ENCODE measurements at places on chromosomes 2 and 18.

GRCh38 chr2:235803028-235803427 is 309.2 kb downstream of the AGAP1 start:
- no peak for DNase-seq

GRCh38 chr2:111624411-111625156 is 259.4 kb downstream of the ANAPC1 start:
- DNase-seq: no peak

DNA sequence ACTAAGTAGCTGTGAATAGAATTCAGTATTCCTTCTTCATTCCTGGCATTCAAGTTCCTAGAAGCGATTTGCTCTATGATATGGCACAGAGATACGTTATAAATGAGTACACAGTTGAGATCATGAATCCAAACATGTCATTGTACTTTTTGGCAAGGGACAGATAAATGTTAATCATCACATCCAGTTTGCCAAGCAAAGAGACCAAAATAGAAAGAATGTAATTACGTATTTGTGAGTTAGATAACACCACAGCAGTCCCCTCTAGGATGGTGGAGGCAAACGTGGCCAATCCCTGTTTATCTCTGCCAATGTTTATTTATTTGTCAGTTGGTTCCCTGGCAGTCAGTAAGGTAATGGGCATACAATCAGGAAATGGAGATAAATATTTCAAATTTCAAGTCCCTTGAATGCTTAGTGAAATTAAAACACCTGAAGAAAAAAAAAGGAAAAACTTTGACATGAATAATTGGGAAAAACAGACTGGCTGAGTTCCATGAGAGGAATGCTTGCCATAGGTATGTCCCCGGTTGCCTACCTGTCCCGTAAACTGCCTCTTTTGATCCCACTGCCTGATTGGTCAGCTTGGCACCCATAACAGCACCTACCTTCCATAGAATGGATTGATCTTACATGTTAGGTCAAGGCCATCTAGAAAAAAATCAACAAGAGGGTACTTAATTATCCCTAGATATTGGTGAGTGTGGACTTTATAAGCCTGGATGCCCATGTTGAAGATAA is 451.1 kb upstream of the NETO1 start:
- DNase-seq: no peak

- DNase-seq: no peak
Observed at GRCh38 chr2:100856732-100857131, 36.8 kb downstream of the NPAS2 start.

- DNase-seq: peak; percentile 14
Observed at GRCh38 chr2:156331572-156332283, 793 bp downstream of the NR4A2 start.

DNA sequence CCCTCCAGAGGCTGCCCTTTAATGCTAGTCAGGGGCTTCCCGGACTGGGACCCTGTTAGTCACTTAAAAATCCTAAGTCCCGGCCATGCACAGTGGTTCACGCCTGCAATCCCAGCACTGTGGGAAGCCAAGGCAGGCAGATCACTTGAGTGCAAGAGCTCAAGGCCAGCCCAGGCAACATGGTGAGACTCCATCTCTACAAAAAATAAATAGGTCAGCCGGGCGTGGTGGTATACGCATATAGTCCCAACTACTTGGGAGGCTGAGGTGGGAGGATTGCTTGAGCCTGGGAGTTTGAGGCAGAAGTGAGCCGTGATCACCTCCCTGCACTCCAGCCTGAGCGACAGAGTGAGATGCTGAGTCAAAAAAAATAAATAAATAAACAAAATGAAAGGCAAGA is 17.2 kb upstream of the KCNG2 start:
- DNase-seq: no peak

- DNase-seq: no peak
Observed at GRCh38 chr2:205283736-205284270, 398.5 kb upstream of the NRP2 start.

GRCh38 chr2:152015552-152015951 is 83.3 kb downstream of the CACNB4 start:
- no peak for DNase-seq

GRCh38 chr2:106117347-106117746 is 76.8 kb downstream of the UXS1 start:
- no peak for DNase-seq

DNA sequence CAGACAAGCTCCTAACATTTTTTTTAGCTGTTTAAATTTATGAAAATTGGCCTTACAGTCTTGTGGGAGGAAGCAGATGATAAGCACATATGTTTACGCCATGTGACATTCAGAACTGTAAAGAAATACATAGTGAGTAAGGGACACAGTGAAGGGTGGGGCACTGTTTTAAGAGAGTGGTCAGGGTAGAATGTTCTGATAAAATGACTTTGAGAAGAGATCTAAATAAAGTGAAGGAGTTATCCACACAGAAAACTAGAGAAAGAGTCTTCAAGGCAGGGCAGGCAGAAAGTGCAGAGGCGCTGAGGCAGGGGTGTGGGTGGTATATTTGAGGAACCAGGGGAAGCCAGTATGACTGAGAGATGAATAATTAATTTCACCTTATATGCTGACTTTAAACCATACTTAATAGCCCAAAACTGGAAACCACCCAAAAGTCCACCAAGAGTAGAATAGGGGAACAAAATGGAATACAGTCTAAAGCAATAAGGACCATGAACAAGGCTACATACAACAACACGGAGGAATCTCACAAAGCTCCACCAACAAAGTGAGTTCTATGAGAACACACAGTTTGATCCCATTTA is 8.6 kb downstream of the MREG start:
- DNase-seq: no peak

DNA sequence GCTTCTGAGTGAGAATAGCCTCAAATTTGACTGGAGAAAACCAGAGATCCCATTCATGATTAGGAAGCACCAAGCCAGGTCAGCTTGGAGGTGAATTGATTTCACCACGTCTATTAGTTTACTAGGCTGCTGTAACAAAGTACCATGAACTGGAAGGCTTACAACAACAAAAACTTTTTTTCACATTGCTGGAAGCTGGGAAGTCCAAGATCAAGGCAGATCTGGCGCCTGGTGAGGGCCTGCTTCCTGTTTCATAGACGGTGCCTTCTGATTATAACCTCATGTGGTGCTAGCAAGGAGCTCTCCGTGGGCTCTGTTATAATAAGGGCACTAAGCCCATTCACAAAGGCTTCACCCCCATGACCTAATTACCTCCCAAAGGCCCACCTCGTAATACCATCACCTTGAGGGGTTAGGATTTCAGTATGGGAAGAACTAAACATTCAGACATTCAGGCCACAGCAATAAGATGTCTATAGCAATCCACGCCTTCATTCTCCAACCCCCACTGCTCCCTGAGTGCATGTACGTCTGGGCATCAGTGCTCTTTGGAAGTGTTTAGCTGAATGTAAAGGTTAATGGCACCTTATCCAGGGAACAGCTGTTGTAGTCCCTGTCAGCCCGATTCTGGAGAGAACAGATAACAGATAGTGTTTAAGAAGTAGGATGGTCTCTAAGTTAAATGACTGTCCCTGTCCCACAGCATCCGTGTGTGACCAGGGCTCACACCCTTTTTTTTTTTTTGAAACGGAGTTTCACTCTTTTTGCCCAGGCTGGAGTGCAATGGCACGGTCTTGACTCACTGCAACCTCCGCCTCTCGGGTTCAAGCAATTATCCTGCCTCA is 89.2 kb downstream of the SOCS6 start:
- no peak for DNase-seq

DNA sequence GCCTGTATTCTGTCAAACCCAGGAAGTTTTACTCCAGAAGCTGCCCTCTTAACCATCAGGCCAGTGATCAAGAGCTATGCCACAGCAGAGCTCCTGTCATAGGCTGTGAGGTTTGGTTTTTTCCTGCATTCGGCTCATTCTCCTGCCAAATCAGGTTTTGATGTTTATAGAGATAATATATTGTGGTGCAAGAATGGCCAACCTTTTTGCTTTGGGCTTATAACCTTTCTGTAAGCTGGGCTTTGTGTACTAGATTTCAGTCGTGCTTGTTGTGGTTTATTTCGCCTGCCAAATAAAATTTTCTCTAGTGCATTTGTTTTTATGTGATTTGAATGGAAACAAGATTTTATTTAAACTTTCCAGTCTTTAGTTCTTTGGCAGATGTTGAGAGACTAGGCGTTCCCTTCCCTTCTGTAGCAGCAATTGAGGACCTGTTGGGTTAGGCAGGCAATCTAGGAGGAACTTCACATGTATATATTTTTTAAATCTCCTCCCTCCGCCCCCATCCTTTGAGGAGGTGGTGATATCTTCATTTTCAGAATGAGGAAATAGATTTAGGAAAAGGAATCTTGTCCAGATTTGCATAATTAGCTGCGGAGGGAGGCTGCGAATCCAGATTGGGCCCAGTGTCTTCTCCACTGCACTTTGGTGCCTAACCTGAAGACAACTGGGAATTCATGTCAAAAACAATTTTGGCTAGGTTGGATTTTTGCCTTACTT is 2.6 kb downstream of the KDM3A start:
- no peak for DNase-seq

DNA sequence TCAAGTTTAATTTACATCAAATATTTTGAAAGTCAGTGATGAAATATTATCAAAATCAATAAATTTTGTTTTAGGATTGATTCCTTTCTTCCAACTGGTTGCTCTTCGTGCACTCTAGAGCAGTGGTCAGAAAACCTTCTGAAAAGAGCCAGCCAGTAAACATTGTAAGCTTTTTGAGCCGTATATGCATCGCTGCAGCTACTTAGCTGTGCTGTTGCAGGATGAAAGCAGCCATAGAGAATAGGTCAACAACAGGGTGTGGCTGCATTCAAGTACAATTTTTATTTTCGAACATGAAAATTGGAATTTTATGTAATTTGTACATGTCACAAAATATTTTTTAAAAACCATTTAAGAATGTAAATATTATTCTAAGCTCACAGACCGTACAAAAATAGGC is 94.9 kb downstream of the MGAT5 start:
- DNase-seq: no peak

DNA sequence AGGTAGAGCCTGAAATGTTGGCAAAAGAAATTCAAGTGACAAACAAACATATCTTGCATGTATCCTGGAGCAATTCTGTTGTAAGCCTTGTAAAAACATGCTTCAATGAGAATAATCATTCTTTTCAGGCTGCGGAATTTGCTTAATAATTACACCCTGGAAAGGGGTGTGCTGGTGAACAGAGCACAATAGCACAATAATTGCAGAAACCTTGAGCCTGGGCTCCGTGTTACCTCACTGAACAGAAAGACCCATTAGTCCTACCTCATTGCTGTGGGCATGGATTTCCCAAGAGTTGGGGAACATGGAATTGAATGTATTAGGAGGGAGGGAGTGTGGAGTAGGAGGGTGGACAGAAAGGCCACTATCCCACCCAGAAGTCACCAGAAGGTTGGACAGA is 168.0 kb upstream of the ALKAL2 start:
- DNase-seq: no peak

- DNase-seq: no peak
Observed at GRCh38 chr2:112566104-112566503, 18.3 kb upstream of the CHCHD5 start.

GRCh38 chr2:37020212-37020886 is 54.0 kb upstream of the STRN start:
- DNase-seq: no peak

GRCh38 chr2:110853948-110854347 is 121.6 kb downstream of the ACOXL start:
- DNase-seq: no peak

DNA sequence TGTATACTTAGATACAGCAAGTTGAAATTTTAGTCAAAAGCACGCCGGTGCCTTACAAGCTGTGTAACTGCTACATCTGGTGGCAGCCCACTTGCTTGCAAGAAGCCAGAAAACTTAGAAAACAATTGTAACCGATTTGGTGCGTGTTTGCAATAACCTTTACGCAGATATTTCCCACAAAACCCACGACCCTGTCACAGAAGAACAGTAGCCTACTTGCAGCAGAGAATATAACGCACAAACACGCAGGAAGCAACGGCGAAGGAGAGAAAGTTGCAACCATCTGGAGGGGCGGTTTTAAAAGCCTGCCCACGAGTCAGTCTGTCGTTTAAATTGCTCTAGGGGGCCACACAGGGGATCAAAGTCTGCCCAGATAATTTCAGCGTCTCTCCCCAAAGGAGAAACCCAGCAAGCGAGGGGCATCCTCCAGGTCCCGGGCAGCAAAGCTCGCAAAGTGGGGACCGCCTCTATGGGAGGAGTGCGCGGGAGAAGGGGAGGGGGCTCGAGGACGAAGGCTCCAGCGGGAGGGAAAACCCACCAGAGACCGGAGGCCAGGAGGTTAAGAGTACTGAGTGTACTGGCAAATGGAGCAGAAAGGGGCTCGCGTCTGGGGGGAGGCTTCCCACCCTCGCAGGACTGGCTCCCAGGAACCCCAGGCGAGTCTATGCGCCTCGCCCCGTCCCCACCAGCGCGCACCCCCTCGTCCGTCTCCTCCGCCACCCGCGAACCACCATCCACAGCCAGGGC is 1.1 kb downstream of the TLK1 start:
- peak; percentile 63 for DNase-seq

Data from GDM1 (cell line).